NCI-H1105 (cell line): ENCODE measurements at places on chromosomes 1 and 21.

DNA sequence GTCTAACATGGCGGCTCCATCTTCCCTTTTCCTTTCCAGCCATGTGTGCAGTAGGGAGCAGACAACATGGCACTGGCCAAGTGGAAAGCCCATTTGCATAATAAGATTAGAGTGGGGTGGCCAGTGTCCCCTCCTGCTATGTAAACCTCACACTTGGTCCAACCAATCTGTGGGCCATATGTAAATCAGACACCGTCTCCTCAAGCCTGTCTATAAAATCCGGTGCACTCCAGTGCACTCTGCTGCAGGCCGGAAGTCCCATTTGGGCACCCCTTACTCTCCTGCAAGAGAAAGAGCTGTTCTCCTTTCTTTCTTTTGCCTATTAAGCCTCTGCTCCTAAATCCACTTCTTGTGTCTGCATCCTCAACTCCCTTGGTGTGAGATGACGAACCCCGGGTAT lies 44.1 kb downstream of the OLFML3 start:
- DNase-seq, result no peak

- DNase-seq, result peak; percentile 23
Measured at GRCh38 chr1:11967028-11967547, 13.2 kb upstream of the MFN2 start.

GRCh38 chr1:21670956-21671902 lies 2.1 kb upstream of the RAP1GAP start:
- DNase-seq, result no peak

- DNase-seq, result no peak
Measured at GRCh38 chr1:154972517-154973343, 1.8 kb upstream of the CKS1B start.

DNA sequence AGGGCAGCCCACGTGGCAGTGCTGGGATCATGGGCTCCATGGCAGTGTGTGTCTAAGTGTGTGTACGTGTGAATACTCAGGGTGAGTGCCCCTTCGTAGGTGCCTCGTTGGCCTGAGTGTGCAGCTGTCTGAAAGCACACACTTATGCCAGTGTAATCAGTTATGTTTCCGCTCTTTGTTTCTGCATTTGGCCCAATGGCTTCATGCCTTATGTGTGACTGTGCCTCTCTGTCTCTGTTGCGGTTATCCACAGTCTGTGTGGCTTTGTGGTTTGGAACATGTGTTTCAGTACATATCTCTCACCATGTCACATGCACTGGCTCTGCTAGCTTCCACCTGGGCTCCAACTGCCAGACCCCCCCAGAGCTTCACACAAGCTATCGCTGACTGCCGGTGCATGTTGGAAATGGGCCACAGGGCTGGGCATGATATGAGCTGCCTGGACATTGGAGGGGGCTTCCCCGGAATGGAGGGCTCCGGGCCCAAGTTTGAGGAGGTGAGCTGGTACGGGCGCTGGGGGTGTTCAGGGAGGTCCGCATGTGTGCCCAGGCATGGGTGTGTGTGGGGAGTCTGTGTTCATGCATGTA lies 70.3 kb upstream of the TINAGL1 start:
- no peak for DNase-seq

GRCh38 chr1:246435421-246436041 lies 71.5 kb downstream of the SMYD3 start:
- no peak for DNase-seq

- DNase-seq, result no peak
Measured at GRCh38 chr1:6220236-6220635, 14.3 kb downstream of the RNF207 start.

GRCh38 chr1:16392740-16393569 lies 25.9 kb downstream of the SZRD1 start:
- no peak for DNase-seq

- no peak for DNase-seq
Measured at GRCh38 chr1:201025571-201026002, 2.1 kb upstream of the KIF21B start.

DNA sequence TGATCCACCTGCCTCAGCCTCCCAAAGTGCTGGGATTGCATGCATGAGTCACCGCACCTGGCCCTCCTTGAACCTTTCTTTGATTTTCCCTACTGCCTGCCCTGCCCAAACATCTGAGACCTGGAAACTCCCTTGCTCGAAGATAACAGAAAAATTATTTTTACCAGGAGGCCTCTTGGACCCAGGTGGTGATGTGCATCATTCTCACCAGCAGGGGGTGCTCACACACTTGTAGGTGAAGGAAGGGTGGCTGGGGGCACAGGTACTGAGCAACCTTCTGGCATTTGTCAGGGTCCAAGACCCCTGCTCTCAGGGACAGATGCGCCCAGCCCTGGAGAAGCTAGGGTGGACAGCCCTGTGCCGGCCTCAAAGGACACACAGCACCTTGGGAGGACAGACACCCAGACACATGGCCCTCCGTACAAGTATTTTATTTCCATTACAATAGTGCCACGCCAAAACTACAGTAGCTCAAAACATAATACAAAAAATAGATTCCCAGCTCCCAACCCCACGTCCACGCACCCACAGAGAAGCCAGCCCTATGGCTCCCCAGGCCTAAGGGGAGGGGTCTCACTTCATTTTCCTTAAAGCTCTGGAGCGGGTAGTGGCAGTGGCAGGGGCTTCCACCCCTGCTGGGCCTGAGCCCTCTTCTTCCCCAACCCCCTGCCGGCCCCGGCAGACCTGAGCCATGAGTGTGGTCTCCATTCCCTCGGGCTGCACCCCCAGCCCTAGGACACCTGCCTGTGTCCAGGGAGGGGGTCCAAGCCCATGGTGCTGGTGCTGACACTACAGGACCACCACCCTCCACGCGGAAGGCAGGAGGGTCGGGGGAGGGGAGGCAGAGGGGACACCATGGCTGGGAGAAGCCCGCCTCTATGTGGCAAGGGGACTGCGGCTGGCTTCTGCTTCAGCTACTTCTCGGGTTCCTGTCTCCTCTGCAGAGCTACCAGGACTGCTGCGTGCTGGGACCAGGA lies 40.4 kb upstream of the EIF4G3 start:
- DNase-seq, result peak; percentile 17

DNA sequence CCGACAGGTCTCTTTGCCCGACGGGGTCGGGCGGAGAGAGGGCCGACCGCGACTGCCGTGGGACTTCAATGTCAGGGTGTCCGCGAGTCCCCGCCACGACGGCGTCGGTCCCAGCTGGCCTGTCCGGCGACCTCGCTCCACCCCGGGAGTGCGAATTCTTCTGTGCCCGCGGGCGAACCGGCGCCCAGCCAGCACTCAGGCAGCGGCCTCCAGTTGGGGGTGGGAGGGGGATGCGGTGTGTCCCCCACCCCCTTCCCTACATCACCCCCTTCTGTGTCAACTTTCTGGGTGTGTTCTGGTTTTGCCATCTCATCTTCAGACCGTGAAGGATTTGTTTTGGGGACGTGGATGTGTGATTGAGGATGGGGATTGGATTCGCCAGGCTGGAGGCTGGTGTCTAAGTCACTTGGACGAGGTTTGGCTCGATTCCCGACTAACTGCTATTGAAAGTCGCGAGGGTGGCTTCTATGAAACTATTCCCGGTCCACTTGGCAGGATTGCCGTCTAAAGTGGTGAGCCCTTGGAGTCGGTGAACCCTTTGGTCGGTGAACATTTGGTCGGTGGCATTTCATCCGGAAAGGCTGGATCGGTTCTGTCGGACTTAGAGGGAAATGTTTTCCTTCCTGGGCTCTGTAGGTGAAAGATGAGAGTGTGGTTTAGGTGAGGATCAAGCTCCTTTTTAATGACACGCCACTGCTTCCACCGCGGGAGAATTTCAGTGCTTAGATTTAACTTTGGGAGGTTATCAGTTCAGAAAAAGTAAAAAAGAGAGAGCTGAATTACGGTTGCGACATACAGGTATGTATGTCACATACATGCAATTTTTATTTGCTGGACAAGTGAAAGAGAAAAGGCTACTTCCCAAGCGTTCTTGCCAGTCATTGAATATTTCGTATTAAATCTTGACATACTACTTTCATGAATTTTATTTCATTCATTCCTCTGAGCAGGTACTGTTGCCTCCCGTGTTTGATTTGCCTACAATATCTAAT lies 771 bp downstream of the ABCD3 start:
- DNase-seq, result peak; percentile 62

- peak; percentile 68 for DNase-seq
Measured at GRCh38 chr1:210558302-210558701, 229.6 kb downstream of the HHAT start.

DNA sequence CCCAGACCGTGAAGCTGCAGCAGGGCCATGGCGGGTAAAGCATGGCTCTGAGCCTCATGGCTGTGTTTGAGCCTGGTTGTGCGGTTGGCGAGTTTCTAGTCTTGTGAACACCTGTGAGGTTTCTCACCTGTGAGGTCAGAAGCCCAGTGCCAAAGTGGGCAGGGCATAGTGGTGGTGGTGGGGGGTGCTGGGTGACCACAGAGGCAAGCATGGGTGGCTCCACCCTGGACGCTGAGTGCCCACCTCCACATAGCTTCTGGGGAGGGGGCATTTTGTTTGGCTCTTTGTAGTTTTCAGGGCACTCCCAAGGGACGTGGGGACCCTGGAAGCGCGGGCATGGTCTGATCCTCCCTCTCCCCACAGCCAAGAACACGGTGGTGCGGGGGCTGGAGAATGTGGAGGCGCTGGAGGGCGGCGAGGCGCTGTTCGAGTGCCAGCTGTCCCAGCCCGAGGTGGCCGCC lies 91.1 kb downstream of the TRIM11 start:
- no peak for DNase-seq

DNA sequence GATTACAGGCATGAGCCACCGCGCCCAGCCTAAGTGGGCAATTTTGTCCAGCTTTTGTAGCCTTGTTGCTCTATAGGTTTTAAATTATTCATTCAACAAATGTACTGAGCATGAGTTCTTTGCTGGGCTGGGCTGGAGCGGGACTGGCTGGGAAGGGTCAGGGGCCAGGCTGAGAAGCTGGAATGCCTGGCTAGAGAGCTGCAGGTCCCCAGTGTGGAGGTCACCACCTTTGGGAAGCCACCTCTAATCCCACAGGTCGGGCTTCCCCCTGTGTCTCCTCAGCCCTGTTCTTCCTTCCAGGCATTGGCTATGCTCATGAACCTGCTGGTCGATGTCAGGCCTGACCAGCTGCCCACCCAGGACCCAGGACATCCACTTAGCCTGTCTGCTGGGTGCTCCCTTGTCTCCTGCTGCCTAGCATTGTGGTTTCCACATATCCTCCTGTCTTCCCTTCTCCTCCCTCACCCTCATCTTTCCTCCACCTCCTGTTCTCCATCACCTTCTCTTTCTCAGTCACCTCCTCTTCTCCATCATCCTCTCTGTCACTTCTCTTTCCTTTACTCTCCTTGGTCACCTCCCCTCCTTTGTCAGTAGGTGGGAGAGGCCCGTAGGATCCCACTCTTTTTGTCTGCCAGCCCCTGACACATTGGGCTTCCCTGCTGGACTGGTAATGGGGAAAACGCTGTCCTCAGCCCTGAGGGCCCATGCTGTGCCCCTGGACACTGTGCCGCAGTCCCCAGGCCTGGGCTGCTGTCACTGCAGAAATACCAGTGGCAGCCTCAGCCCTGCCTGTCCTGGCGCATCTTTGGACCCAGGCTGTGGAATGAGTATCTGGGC lies 23.8 kb downstream of the SERINC2 start:
- no peak for DNase-seq

DNA sequence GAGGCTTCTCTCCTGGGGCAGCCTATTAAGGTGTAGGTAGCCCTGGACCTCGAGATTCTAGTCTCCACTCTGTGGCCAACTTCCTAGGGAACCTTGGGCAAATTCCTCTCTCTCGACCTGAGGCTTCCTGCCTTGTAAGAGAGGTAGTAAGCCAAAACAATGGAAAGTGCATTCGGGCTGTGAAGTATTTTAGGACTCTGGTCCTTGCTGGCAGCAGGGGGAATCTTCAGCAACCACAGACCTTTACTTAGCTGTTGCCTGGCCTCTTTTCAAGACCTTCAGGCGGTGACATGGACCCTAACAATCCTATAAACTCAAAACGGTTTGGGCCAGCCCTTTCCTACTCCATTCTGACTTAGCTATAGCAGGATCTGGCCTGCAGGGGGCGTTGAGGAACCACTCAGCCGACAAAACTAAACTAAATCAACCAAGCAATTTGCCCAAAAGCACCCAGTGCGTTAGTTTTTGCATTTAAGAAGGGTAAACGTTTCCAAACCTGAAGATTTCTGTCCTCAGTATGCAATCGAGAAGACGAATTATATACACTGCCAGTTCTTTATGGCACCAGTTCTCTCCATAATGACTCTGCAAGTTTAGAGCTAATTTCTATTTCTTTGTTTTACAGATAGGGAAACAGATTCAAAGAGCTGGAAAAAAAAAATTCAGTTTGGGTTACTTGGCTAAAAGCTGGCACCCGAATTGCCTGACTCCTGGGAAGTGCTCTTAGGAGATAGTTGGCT lies 10.9 kb upstream of the SESN2 start:
- peak; percentile 46 for DNase-seq

DNA sequence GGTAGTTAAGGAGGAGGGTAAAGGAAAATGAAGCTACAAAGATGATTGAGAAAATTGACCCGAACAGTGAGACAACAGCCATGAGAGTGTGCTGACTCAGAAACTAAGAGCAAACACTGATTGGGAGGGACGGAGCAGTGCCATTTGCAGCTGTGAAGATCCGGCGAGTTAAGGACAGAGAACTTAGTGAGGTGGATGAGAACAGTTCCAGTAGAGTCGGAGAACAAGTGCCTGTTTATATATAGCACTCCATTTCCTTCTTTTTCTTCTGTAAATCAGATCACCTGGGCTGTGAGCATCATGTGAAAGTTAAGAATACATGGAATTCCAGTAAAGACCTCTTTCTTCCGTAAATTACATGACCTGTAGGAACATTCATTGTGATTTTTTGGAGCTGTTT lies 145.7 kb downstream of the KCNK2 start:
- DNase-seq, result no peak

DNA sequence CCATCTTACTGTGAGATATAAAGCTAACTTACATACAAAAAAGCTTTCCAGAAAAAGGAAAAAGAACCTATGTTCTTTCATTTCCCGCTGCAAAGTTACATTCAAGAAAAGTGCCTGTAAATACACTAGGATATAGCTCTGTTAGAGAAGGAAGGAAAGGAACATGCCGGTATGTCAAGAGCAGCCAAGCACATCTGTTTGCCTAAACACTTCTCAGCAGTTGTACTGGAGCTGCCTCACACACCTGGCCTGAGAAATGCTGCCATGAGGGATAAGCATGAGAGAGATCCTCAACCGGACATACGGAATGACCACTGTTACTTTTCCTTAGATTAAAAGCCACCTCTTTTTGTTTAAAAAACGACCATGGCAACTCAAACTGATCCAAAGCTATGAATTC lies 189.7 kb downstream of the RERE start:
- no peak for DNase-seq

DNA sequence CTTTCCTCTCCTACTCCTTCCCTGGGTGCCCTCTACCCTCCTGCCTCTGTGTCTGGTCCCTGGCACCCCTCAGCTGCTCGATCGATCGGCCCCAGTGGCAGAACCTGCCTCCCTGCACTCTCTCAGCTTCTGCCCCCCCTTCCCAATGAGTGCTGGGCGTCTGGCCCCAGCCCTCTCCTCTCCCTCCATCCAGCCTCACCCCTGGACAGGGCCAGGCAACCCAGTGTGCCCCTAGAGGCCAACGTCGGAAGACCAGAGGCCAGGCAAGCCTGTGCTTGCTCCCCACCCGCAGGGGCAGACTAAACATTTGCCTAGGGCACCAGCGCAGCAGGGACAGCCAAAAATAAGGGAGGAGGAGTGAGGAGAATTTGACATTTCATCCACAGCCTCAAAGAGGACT lies 43.5 kb downstream of the LGR6 start:
- peak; percentile 46 for DNase-seq

GRCh38 chr1:39128959-39129358 lies 75.5 kb upstream of the MACF1 start:
- peak; percentile 79 for DNase-seq

GRCh38 chr1:234638832-234639799 lies 29.1 kb upstream of the IRF2BP2 start:
- no peak for DNase-seq

GRCh38 chr21:34874684-34875513 lies 174.2 kb downstream of the RUNX1 start:
- DNase-seq, result no peak
